ENCODE measurements at places on chromosomes 2 and 18. TPM values are rescaled to one million over a fixed set of nuclear protein-coding genes. Genes with fewer than 3 reads are reported as not detected.

Gene RESP18
- total RNA-seq: not detected

Gene SLC39A6
- total RNA-seq: 11.9 TPM

Gene TRIB2
- 37.5 TPM for total RNA-seq

Gene PSMG2
- total RNA-seq: 48.8 TPM

Gene MITD1
- total RNA-seq: 13.1 TPM

Gene PSTPIP2
- 2.0 TPM for total RNA-seq

Gene ASB18
- total RNA-seq: 10.1 TPM

Gene CHST9
- 7.9 TPM for total RNA-seq

GRCh38 chr2:155844461-155844860 is 488.1 kb downstream of the NR4A2 start:
- DNase-seq: no peak
- no peaks in the 10 kb centered on the region for H3K27me3 ChIP-seq
- H3K36me3 ChIP-seq: no peaks in the 10 kb centered on the region
- H3K4me1 ChIP-seq: no peaks in the 10 kb centered on the region

DNA sequence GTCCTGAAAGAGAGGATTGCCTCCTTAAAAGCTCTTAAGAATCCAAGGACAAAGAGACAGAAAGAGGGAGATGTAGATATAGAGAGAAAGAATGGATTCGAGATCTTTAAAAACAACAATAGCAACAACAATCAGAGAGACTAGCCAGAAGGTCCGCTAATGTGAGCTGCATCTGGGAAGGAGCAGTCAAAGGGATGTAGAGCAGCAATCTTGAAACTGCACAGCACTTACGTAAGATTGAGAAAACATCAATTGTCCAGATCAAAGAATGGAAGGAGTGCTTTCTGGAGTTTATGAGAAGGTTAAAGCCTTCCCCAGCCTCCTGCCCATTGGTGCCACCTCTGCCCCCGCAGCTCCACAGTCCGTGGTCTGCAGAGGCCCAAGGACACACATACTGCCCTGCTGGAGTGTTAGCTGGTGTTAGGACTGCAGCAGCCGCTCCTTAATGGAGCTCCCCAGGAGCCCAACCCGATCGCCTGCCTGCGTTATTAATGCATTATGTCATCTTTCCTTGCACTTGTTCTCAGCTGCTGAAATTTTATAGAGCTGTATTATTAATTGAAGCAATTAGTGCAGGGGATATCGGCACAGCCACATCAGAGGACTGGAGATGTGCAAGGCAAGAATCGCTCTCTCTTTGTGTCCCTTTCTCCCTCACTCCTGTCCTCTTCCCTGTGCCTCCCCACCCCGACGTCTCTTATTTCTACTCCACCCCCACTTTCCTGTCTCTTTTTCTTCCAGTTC is 94.2 kb upstream of the STPG4 start:
- no peaks in the 10 kb centered on the region for H3K4me1 ChIP-seq
- H3K4me3 ChIP-seq: no peak overlapping the region
- H3K27ac ChIP-seq: no peak overlapping the region
- no peak for DNase-seq

DNA sequence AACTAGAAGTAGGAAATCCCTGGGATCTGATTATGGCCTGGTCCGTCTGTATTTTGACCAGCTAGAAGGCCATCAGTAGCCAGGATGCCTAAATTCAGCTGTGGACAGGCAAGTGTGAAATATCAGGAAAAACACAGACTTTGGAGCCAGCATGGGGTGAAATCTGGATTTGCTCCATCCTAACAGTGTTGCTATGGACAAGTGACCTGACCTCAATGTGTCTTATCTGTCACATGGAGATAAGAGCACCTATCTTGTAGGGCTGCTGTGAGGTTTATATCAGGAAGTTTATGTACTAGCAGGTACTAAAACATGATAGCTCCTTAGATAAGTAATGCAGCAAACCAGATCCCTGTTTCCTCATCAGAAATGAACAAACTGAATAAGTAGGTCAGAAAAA is 460.4 kb downstream of the STK39 start:
- no peak for DNase-seq
- H3K27me3 ChIP-seq: no peaks in the 10 kb centered on the region
- no peak overlapping the region for H3K27ac ChIP-seq
- H3K4me1 ChIP-seq: no peaks in the 10 kb centered on the region

- peaks cover 16% of the 10 kb centered on the region for H3K27me3 ChIP-seq
- H3K4me3 ChIP-seq: no peak overlapping the region
- no peaks in the 10 kb centered on the region for H3K36me3 ChIP-seq
- H3K4me1 ChIP-seq: no peaks in the 10 kb centered on the region
Measured at GRCh38 chr2:234502285-234502918, 5.5 kb upstream of the ARL4C start.

DNA sequence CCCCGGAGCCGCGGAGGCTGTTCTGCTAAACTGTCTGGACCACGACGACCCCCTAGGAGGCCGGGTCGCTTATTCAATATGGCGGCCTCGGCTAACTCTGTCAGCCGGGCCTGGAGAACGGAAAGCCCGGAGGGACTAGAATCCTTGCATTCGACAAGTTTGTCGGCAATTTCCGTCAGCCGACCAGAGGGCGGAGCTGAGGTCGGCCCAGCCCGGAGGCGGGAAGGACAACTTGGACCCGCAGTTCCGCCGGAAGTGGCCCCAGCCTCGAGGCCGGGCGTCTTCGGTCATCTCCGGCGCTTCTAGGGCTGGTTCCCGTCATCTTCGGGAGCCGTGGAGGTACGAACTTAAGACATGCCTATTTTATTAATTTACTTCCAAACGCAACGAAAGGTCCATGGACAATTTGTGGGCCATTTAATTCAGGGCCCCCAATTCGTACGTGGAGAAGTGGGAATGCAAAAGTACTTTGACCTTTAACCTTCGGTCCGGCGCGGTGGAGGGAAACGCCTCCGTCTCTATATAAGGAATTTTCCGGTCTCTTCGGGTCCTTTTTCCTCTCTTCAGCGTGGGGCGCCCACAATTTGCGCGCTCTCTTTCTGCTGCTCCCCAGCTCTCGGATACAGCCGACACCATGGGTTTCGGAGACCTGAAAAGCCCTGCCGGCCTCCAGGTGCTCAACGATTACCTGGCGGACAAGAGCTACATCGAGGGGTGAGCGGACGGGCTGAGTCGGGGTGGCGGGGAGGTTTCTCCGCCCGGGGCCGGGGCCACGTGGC is at the start of the genes EEF1B2 and NDUFS1:
TSS of gene EEF1B2 (plus strand) at position 550 of the 779 bp plus-strand sequence. CDS start at position 635, 85 bp downstream.
TSS of gene NDUFS1 (minus strand) at position 99 of the 779 bp plus-strand sequence. CDS start 5,766 bp downstream, outside the sequence.
- peak; percentile 98 for DNase-seq
- H3K4me1 ChIP-seq: peaks cover 50% of the 10 kb centered on the region
- H3K27me3 ChIP-seq: no peaks in the 10 kb centered on the region
- peaks cover 36% of the 10 kb centered on the region for H3K36me3 ChIP-seq

DNA sequence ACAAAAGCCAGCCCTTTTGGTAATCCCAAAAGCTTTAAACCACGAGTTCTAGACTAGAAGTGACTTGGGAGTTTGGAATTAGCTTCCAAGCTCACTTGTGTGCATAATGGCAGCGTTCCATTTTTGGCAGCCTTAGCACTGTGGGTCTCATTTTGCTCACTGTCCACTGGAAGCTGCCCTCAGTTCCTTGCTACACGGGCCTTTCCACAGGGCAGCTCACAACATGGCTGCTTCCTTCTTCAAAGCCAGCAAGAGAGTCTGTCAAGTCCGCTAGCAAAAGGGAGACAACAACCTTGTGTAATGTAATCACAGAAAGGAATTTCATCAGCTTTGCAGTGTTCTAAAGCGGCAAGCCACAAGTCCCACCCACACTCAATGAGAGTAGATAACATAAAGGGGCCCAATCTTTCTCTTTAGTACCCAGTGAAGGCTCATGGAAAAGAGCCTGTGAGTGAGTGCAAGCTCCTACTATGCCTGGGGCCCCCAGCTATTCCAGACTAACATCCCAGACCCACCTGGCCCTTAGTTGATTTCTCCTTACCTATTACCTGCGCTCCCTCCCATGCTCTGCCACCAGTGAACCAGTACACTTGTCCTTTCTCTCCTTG is 239.7 kb upstream of the FBXO11 start:
- DNase-seq: no peak
- no peaks in the 10 kb centered on the region for H3K27me3 ChIP-seq
- no peaks in the 10 kb centered on the region for H3K4me1 ChIP-seq
- H3K4me3 ChIP-seq: no peak overlapping the region
- no peaks in the 10 kb centered on the region for H3K36me3 ChIP-seq
- H3K27ac ChIP-seq: no peak overlapping the region

DNA sequence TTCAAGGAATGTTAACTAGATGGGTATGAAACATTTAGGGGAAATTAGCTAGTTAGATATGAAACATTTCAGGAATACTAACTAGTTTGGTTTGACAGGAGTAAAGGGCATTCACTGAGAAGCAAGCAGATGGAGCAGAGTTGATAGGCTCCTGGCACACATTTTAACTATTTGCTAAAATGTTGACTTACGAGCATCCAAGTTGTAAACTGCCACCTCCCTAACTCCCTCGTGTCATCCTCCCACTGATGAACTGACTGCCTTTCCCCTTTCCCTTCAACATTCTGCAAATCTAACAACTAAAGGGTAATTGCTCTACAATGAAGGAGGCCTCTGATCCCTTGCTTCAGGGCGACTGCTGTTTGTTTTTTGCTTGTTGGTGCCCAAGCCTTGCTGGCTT is 580.4 kb upstream of the FAM98A start:
- H3K27ac ChIP-seq: no peak overlapping the region

DNA sequence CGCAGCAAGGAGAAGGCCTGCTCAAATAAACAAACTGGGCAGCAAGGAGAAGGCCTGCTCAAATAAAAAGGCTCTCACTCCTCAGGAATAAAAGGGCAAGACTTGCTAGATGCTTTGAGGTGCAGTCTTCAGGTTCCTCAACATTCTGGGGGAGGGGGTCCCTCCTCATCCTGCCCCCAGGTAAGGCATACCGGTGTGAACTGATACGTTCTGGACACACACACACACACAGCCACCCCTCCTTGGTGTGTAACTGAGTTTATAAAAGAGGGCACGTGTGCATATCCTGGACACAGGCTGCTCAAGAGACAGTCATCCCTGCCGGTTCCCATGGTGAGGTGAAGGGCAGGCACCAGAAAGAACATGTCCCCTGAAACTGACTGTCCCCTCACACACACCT is 4.5 kb downstream of the TEX261 start:
- peaks cover 75% of the 10 kb centered on the region for H3K36me3 ChIP-seq
- no peak overlapping the region for H3K27ac ChIP-seq
- peaks cover 45% of the 10 kb centered on the region for H3K4me1 ChIP-seq
- H3K4me3 ChIP-seq: no peak overlapping the region
- no peak for DNase-seq

GRCh38 chr2:159290289-159290907 is 3.9 kb upstream of the WDSUB1 start:
- peaks cover 11% of the 10 kb centered on the region for H3K4me1 ChIP-seq
- DNase-seq: no peak
- H3K27me3 ChIP-seq: no peaks in the 10 kb centered on the region
- no peak overlapping the region for H3K27ac ChIP-seq

DNA sequence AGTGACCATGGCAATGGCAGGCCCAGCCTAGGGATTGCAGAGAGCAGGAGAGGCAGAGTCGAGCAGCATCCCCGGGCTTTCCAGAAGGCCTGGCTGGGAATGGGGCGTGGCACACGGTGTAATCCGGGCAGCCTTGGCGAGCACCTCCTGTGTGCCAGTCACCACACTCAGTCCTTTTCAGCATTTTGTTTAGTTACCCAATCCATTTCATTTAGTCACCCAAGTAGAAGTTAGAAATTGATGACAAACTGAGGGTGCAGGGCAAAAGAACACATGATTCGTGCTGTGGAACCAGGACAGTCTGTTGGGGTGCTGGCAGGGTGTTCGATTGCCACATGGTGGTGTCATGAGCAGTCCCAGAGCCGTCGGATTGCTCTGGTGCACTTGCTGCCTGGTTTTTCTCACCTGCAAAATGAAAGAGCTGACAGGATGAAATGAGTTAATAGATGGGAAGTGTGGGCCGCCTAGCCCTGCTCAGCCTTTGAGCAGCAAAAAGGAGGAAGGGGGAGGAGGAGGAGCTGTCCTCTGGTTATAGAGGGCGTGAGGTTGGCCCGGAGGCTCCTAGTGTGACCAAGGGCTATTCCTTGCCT is 299.4 kb downstream of the AGAP1 start:
- DNase-seq: peak; percentile 21
- H3K36me3 ChIP-seq: peaks cover 10% of the 10 kb centered on the region

DNA sequence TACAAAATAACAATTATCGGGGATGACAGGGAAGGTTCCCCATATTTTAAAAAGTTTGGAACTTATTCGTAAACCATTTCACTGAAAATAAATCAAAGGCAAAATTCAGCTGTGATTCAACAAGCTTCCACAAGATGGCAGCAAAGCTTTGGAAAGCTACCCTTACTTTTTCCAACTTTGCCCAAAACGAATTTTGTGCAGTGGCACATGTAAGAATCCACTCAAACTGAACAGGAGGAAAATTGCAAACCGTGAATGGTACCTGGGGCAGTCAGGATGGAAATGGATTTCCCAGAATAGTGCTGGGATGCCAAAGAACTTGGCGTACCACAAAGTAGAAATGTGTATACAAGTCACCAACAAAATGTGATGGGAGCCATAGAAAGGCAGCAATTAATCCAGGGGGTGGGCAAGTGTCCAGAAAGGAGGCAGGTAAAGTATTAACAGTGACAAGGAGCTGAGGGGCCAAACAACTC is 10.7 kb downstream of the RPL31 start:
- H3K4me1 ChIP-seq: no peaks in the 10 kb centered on the region
- no peak for DNase-seq
- H3K27ac ChIP-seq: no peak overlapping the region
- no peaks in the 10 kb centered on the region for H3K27me3 ChIP-seq
- H3K4me3 ChIP-seq: no peak overlapping the region
- peaks cover 82% of the 10 kb centered on the region for H3K36me3 ChIP-seq

DNA sequence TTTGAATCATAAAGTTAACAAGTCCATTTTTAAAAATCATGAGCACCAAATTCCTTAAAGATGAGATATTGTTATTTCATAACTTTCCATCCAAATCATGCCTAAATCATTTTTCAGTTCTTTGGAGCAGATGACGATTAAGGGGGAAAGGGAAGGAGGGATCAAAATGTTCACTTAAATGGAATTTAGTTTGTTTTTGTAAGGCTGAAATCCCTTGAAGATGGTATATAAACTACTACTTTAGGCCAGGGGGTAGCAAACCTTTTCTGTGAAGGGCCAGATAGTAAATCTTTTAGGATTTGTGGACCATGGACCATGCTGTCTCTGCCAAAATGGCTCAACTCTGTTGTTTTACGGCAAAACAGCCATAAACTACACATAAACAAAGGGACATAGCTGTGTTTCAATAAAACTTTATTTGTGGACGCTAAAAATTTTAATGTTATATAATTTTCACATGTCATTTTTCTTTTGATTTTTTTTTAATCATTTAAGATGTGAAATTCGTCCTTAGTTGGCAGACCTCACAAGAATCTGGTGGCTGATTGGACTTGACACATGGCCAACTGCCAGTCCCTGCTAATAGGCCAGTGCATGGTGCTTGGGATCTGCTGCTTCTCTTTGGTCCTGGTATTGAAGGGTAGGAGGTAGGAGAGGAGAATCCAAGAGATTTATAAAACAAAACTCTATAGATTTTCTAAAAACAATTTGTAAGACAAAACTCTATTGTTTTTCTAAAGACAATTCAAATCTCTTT is 52.0 kb upstream of the RTN4 start:
- no peak for DNase-seq
- H3K4me1 ChIP-seq: peaks cover 29% of the 10 kb centered on the region
- no peaks in the 10 kb centered on the region for H3K36me3 ChIP-seq
- no peaks in the 10 kb centered on the region for H3K27me3 ChIP-seq

All from heart right ventricle (tissue), 16 donors.